ENCODE measurements at places on chromosomes 6 and 20.

DNA sequence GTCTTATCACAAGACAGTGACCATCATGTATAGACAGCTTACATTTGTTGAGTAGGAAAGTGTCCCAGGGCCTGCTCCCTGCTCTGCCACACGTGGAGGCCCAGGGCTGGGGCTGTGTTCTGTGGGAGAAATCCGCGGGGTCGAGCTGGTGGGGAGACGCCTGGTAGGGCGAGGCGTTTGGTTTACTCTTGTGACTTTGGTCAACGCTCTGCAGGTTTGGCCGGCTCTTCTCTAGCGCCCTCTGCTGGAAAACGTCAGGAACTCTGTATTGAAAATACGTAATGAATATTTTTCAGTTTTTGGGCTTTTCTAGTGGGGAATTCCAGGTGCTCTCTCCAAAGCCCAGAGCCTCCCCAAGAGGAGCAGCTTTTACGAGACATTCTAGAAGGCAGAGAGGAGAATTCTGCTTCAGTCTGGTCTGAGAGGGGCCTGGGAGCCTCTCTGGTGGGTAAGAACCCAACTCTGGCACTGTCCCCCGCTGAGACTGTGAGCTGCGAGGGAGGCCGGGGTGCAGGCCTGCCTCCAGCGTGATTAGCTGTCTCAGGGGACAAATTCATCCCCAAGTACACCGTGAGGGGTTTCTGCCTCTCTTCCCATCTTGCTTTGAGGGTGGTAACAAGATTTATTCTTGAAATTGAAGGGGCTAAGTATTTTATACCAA, 112.6 kb upstream of the RALGAPA2 start:
- DNase-seq = peak; percentile 19

- DNase-seq = no peak
Measured at GRCh38 chr6:141359953-141360352, 772.8 kb upstream of the GJE1 start.

GRCh38 chr20:41004531-41005360, 23.9 kb upstream of the TOP1 start:
- no peak for DNase-seq

DNA sequence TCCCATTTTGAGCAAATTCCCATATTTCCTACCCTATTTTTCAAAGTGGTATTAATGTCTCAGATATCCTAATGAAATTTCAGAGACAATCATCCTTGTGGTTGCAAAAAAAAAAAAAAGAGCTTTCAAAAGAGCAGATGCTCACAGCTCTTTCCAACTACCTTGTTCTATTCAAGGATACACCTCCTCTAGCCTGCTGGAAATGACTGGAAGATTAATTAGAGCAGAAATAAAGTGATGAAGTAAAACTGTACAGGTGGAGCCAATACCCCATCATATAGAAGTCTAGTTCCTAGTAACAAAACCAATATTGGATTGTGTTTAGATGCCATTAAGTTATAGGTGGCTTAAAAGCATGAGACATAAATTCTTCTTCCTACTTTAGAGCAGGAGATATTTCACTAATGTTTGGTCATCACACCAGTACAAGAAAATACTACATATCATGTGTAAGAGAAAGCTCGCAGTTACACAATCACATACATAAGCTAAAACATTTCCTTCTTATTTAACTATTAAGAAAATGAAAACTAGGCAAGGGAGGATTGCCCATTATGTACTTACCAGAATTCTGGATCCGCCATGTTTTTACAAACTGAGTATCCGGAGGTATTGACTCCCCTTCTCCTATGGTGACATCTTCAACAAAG, 42.4 kb downstream of the ILRUN start:
- no peak for DNase-seq

DNA sequence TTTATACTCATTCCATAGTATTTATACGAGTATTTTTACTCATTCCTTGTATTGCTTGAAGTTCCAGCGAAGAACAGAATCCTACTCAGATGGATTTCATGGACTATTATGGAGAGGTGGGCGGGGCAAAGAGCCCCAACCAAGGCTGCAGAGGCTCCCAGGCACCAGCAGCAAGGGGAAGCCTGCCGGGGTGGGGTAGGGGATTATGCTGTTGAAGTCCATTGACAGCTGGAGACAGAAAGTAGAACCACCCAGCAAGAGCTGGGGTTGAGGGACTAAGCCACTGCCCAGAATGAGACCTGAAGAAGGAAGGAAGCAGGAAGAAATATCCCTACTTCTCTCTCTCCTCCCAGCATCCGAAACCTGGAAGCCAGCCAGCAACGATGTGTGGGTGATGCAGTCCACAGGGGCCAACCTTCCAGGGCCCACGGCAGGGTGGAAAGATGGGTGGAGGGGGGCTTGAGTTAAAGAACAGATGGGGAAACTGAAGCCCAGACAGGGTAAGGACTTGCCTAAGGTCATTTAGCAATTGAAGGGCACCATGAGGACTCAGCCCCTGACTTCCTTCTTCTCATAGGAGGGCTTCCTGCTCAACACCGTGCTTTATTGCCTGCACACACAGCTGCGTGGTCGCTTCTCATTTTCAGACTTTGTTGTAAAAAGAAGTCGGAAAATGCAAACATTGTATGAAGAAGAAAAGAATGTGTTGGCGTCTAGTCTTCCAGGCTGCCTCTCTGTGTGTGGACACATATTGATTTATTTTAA, 18.3 kb upstream of the GTSF1L start:
- no peak for DNase-seq

GRCh38 chr20:13718171-13718570, 66.5 kb downstream of the ESF1 start:
- no peak for DNase-seq
